ENCODE measurements at places on chromosomes 16 and 17.

DNA sequence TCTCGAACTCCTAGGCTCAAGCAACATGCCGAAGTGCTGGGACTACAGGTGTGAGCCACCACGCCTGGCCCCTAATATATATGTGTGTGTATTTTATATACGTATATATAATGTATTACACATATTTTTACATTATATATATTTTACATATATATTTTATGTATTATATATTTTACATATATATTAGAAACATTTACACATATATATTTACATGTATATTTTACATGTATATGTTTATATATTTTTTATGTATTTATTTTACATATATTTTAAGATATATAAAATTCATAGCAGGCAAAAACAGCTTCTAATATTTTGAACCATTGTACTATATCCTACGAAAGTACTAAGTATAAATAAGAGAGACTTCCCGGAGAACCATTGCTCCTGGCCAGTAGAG, 455.1 kb downstream of the XYLT1 start:
- DNase-seq = no peak

DNA sequence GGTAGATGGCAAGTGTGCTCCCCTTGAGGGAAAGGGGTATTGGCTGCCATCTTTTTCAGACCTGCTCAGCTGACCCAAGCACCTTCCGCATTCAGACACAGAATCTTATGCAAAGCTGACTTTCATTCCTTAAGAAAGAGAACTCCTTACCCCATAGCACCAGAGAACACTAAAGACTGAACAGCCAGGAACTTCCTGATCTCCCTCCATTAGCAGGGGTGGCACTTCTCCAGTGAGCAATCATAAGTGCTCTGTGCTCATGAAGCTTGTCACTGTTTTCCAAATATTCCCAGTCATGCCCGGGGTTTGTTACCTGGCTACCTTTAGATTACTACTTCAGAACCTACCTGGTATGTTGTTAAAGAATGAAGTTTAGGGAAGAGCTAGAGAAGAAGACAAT, 11.9 kb downstream of the HSD17B2 start:
- DNase-seq = no peak

GRCh38 chr16:85715169-85716021, 26.6 kb upstream of the GINS2 start:
- peak; percentile 61 for DNase-seq

DNA sequence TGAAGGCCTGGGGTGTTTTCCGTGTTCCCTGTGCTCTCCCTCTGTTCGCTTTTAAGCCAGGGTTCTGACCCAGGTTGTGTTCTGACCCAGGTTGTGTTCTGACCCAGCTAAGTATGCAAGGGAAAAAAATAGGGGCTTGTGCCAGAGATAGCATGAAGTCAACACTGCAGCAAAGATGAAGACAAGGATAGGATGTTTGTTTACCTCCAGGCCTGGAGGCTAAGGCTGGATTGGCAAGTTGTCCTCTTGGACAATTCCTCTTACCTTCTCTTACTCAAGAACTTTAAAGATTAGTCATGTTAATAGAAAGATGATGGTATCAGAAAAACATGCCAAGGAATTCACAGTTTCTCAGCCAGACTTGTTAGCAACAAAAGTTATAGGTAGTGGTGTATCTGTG, 19.4 kb downstream of the LYRM9 start:
- DNase-seq = no peak

GRCh38 chr17:39792526-39793221, 54.9 kb downstream of the GRB7 start:
- no peak for DNase-seq

DNA sequence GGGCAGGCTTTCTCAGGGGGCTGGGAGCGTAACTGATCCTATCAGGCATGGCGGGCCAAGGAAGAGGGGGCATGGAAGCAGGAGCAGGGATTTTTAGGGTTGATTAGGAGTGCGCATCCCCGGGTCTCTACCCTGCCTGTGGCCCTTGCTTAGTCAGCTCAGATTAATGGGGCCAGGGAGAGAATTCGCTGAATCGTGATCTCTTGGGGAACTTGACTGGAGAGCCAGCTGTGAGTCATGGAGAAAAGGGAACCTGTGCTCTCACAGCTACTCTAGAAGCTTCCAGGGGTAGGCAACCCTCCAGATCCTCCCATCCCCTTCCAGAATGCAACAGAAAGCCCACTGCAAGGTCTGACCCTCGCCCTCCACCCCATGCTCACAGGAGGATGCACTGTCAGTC, 3.6 kb downstream of the FOXN1 start:
- DNase-seq = no peak

Data from H9 (cell line).